ENCODE measurements at places on chromosomes 12 and 14.

GRCh38 chr12:3646561-3647241, 106.2 kb downstream of the CRACR2A start:
- DNase-seq = no peak

GRCh38 chr12:100234591-100235304, 32.1 kb downstream of the DEPDC4 start:
- DNase-seq = no peak

DNA sequence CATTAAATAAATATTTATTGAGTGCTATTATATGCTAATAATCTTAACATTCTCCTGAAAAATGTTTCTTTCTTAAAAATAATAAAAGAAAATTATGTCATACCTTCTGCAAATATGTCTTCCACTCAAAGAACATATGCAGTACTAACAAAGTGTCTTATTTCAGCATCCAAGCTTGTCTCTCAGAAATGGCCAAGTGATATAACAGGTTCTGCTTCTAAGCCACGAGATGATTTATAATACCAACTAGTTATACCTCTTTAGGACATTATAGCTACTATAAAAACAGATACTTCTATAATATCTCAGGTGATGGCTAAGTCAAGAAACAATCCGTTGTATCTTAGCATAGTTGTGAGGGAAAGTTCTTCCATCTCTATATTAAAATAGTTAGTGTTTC, 128.1 kb upstream of the ARID2 start:
- DNase-seq = no peak

- DNase-seq = no peak
These were observed 14.1 kb upstream of the NCOR2 start for GRCh38 chr12:124581307-124582107.

- no peak for DNase-seq
These were observed 8.3 kb upstream of the RTL1 start for GRCh38 chr14:100911665-100912316.

GRCh38 chr14:104091927-104092771, 6.6 kb downstream of the ASPG start:
- peak; percentile 12 for DNase-seq

GRCh38 chr14:91089958-91090535, 23.8 kb upstream of the DGLUCY start:
- no peak for DNase-seq

- DNase-seq = no peak
These were observed 98.3 kb downstream of the DNAH10 start for GRCh38 chr12:123860377-123860776.

GRCh38 chr12:109946505-109946904, 46.4 kb downstream of the TCHP start:
- no peak for DNase-seq

DNA sequence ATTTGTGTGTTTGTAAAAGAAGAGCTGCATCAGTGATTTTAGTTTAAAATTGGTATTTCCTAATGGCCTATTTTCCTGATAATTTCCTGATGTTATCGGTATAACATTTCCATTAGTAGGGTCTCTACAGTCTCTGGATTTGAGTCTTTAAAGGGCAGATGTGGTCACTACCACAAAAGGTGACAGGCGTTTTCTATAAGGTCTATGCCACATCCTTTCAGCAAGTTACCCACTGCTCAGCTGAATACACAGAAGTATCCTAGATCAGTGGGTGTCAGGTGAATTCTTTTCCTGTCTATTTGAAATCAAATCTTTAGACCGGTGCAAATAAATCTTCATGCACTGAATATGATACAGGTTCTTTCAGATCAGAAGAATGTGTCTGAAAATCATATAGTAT, 90.2 kb downstream of the LIN7A start:
- no peak for DNase-seq

DNA sequence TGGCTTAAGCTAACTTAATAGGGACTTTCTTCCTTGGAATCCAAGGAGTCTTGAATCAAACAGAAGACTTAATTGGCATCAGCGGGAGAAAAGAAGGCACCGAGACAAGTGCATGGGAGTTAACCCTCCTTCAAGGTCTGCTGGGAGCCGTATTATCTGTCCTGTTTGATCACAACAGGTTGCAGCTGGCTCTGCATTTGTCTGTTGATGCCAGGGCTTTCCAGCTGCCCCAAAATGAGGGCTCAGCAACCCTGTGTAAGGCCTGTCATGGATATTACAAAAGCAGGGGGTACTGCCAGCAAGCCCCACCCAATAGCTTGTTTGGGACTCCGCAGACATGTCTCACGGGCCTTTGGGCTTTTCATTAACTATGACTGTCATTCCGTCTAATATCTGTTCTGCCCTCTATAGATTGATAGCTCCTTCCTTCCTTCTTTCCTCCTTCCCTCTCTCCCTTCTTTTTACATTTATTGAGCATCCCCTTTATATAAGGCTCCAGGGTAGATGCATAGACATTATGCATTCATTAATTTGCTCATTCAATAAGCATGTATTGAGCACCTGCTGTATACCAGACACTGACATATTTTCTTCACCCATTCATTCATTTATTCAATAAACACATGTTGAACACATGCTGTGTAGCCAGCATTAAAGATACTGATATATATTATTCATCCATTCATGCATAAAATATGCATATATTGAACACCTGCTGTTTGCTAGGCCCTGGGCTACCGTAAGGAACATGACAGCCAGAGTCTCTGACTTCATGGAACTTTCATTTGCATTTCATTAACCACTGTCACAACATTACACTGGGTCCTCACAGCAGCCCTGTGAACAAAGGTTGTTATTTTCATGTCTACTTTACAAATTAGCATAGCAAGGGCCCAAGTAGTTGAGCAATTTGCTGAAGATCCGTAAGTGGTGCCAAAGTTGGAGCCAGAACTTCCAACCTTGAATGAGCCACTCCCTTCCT, 56.2 kb downstream of the SVOP start:
- DNase-seq = no peak

GRCh38 chr12:82970614-82971013, 283.9 kb downstream of the TMTC2 start:
- no peak for DNase-seq

- DNase-seq = no peak
These were observed 48.2 kb downstream of the CRACR2A start for GRCh38 chr12:3704512-3705353.

DNA sequence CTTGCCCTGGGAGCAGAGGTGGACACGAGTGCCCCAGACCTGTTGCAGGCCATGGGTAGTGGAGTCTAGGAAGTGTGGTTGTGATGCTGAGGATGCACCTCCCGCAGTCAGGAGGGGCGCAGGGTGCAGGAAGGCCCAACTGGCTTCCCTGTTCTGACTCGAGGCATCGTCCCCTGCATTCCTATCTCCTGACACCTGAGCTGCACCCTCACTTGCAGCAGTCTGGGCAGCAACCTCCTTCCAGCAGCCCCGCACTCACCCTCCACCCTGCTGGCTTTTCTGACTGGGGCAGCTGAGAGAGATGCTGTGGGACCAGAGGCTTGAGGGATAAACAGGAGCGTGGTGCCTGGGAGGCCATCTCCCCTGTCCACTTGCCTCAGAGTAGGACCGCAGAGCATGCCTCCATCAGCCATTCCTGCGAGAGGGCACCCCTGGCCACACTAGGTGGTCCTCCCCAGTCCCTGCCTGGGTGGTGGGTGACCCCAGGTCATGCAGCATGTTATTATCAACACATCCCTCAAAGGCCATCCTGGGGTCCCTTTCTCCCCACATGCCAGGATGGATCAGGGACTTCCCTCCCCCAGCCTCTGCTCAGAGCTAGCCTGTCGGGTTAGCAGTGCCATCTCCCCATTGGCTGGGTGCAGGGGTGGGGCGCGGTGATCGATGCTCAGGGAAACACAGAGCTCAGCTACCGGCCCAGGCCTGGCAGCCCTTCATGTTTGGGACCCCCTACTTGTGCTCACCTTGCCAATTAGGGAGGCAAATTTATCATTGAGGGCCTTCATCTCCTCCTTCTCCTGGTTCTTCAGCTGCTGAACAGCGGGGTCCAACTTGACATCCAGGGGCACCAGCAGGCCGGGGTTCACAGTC, 719 bp downstream of the KRT80 start:
- no peak for DNase-seq

GRCh38 chr14:62117010-62117750, 355.0 kb downstream of the SNAPC1 start:
- peak; percentile 58 for DNase-seq

DNA sequence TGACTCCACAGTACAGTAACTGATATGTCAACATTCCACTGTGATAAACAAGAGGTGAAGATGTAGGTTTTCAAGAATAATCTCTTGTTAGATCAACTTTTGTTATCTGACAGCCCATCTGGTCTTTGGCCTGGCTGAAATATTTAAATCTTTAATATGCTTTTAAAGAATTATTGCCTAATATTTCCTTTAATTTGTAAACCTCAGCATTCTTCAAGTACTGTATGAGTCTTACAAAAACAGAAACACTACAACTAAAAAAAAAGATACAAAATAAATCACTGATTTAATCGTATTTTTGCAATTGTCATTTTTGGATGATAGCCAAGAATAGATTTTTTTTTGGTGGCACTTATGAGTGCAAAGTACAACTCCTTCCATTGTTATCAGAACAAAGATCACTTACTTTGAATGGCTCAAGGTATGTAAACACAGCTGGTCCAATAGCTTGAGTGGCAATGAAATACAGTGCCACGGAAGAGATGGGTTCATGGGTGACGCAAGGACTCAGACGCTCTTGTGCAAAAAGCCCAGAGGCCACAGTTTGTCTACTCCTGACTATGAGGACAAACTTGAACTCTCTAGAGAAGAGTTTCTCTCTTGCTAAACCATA, 109.5 kb downstream of the PAX9 start:
- DNase-seq = no peak

Data from left ventricle myocardium inferior (tissue), 1 donor.